ENCODE measurements at places on chromosomes 16 and 17. TPM values are rescaled to one million over a fixed set of nuclear protein-coding genes. Genes with fewer than 3 reads are reported as not detected.

DNA sequence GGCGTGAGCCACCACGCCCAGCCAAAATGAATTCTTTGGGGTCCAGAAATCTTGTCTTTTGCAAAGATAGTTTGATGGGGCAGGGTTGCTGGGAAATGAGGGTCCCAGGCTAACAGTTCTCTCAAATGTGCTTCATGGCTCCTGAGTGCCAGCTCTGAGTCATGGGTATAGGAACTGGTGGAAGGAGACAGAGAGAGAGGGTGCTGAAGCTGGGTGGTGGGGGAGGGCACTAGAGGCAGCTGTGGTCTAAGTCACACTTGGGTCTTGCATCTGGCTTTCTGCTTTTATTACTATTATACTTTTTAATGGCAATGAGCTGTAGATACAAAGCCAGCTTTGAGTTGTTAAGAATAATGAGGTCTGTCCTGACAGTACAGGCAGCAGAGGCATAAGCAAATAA lies 54.6 kb downstream of the PRKCA start:
- no peak for DNase-seq

BCAR1 gene
- 139 TPM for total RNA-seq

KRTAP4-5 gene
- total RNA-seq: not detected

ITGB3 gene
- total RNA-seq: 11.9 TPM

DNA sequence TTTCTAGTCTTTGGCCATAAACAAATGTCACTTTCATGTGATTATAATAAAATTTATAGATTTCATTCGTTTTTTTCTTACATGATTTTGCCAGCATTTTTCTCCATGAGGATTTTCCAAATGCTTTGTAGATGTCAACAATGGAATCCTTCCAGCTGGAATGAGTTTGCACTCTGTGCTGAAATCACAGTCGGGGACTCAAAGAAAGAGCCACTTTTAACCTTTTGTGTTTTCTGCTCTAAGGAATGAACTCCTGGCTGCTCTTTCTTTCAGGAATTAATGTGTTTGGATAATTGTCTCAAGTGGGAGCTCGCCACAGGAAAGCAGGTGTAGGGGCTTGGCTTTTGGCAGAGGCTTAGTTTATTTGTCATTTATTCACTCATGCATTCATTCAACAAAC lies 372.3 kb upstream of the SALL1 start:
- no peak for DNase-seq

CARHSP1 gene
- total RNA-seq: 50.2 TPM

- DNase-seq: peak; percentile 85
These were observed 77.8 kb downstream of the WWP2 start for GRCh38 chr16:69839798-69840409.

GRCh38 chr16:11681556-11681955 lies 13.3 kb downstream of the SNN start:
- no peak for DNase-seq

GNAO1 gene
- total RNA-seq: 14.1 TPM

DNA sequence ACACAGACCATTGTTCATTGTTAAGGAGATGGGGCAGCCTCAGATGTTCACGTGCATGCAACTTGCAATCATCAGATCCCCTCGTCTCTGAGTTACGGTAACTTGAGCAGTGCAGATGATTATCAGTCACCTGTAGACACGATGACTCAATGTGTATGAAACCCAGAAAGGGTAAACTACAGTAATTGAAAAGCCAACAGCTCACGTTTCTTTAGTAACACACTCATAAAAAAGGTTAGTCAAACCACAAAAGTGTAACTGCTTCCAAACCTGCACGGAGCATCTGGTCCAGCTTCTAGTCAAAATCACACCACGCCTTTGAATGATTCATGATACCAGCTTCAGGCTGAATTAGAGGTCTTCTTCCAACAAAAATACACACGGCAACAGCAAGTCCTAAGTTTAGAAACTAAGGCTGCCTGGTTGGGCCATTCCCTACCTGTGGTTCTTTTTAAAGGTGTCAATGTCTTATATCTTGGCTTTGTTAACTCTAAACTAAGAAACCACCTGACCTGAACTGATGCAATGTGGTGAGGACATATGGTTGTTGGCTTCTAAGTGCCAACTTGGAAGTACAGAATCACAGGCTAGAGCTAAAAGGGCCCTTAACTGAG lies 32.3 kb downstream of the GRB7 start:
- DNase-seq: no peak

DNA sequence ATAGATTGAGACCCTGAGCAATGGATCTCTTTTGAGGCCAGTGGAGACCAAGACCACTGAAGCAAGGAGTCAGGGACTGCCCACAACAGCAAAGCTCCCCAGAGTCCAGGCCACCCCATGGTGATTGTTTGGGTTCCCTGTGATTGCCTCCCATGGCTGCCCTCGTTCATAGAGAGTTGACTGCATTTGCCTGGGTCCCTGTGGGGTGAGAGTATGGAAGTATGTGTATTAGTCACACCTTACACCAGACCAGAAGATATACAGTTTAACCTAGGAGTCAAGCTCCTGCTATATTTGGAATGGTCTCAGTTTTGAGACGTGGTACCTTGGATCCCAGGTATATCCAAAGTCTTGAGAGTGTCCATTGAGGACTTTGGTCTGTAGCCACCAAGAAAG lies 20.2 kb downstream of the HLF start:
- no peak for DNase-seq

DNA sequence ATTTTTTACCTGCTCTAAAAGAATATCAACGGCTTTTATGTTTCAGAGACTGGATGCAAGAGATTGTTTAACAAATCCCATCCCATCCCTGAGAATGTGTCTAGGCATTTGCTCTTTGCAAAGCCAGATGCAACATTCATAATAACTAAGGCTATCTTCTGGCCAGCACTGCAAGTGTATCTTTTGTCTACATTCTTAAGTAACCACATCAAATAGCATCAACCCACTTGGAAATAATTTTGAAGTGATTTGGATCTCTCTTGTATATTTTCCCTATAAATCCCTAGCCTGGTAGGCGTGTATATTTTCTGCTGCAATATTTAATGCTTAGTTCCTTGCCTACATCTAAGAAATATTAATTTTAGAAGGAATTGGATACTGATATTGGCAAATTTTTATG lies 64.3 kb downstream of the PIGL start:
- DNase-seq: no peak

DNA sequence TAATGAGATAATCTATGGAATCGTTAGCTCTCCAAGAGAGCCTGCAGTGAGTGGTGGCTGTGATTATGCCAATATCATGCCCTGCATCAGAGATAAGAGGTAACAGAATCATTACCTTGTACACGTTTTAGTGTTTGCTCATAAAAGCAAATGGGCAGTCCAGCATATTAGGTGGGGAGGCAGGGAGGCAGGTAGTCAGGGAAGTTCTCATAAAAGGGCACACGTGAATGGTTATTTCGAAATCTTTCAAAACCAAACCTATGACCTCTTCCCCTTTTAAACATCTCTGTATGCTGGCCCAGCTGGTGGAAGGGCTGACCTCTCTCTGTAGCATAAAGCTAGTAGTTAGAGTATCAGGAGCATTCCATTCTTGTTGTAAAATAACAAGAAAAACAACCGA lies 51.7 kb downstream of the VAT1L start:
- no peak for DNase-seq

SLC22A31 gene
- total RNA-seq: 0.59 TPM

DNA sequence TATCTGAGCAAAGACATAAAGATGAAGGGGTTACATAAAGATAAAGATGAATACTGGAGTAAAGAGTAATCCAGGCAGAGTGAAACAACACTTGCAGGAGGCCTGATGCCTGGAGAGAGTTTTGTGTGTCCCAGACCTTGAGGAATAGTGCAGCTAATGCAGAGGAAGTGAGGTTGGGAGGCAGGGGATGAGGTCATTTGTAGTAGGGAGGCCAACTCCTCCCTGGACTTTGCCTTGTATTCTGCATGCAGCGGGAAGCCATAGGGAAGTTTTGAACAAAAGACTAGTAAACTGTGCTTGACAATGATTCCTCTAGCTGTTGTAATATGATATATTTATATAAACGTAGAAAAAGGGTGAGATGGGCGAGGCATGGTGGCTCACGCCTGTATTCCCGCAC lies 356.6 kb downstream of the KCNJ2 start:
- peak; percentile 29 for DNase-seq

DNA sequence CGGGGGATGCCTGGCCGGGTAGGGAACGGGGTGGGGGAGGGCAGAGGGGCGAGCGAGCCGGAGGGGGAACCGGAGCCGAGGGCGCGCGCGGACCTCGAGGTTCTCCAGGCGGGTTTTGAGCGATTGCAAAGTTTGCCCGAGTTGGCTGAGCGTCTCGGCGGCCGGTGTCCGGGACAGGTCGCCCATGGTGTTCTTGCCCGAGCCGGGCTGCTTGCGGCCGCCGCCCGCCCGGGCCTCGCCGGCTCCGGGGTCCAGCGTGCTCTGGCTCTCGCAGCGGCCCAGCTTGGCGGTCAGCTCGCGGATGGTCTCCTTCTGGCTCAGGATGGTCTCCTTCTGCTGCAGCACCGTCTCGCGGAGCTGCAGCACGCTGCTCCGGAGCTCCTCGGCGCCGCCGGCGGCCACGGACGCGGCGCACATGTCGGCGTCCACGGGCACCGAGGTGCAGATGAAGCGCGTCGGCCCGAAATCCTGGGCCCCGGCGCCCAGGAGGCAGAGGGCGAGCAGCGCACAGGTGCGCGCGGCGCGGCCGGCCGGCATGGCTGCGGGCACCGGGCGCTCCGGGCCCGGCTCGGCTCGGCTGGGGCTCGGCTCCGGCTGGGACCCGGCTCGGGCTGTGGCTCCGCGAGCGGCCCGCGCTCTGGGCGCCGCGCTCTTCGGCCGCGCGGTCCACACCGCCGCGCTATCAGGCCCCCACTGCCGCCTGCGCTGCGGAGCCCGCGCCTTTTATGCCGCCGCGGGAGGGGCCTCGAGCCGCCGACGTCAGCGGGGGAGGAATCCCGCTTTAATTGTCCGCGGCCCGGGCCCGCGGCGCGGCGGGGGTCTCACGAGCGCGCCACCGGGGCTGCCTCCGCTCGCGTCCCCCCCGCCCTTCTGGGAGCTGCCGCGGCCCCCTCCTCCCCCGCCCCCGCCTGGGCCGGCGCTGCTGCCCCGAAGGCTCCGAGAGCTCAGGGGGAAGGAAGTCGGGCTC lies at the start of gene NPTX1:
Gene NPTX1, minus strand, starts transcription at position 698 of the 967 bp plus-strand sequence. Its CDS starts 161 bp downstream, at position 537.
- no peak for DNase-seq

KATNB1 gene
- 17.2 TPM for total RNA-seq

SGF29 gene
- 26.4 TPM for total RNA-seq

- DNase-seq: no peak
These were observed 83.5 kb downstream of the FTO start for GRCh38 chr16:53787423-53787822.

GRCh38 chr16:71526111-71526631 lies at the start of gene CHST4:
TSS of gene CHST4 (plus strand) at chr16:71526426. CDS start at chr16:71536678, 10,252 bp downstream.
- DNase-seq: no peak

- DNase-seq: no peak
These were observed 9.0 kb upstream of the ZNF689 start for GRCh38 chr16:30619202-30619601.

MVP gene
- total RNA-seq: 578 TPM

DNA sequence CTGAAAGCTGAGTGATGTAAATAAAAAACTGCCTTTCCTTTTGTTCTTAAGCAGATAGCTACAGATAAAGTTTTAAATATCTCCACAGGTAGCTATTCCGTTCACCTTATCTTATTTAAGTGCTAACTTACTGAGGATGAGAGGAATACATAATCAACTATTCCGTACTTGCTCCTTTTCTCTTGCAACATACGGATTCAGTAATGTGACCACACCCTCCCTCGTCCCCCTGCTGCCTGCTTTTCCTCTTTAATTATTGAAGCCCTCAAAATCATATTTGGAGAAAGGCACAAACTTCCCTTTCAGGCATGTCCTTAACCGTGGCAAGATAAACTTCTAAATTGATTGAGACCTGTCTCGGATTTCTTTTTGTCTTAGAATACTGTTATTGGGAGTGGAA lies 101.4 kb downstream of the MAP2K4 start:
- DNase-seq: no peak

GRCh38 chr16:27344721-27345120 lies 30.9 kb downstream of the IL4R start:
- no peak for DNase-seq

- DNase-seq: no peak
These were observed 38.8 kb downstream of the HEATR6 start for GRCh38 chr17:60039847-60040442.

- no peak for DNase-seq
These were observed 31.0 kb upstream of the RHOT1 start for GRCh38 chr17:32111141-32111771.

GRCh38 chr17:18961634-18962493 lies 9.9 kb downstream of the SLC5A10 start:
- DNase-seq: no peak

DNA sequence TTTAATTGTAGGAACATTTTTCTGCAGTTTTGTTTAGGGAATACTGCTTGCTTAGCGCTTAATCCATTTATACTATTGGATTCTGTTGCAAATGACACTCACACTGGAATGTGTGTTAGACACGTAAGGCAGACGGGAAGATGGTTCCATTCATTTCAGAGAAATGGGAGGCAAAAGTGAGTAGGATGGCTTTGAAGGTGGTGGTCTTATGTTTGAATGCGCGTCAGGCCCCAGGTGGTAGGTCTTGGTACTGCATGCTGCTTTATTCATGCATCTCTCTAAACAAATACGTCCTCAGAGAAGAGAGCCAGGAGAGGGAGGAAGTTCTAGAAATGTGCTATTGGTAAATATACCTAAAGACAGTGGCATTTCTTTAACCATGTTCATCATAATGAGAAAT lies 997.6 kb upstream of the RBFOX1 start:
- no peak for DNase-seq

DNA sequence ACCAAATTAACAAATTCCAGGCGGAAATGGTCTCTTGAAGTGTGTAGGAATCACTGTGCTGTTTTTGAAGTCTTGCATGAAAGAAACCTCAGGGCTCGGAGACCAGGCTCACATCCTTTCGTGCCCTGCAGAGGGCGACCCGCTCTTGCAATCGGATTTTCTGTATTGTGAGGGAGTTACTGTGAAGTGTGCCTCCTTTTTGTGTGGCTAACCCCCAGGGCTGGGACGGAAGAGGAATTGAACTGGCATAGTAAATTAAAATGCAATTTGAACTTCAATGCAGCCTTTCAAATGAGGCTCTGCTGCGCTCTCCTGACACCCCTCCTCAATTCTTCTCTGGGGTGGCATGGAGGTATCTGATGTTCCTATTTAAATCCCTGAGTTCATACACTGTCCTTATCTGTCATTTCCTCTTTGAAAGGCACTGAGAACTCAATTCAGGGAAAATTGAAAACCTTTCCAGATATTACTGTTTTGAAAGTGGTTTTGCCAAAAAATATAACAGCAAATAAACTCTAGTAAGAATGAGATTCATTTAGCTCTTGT lies 51.5 kb upstream of the MGAT5B start:
- DNase-seq: no peak

All from left colon (tissue), 2 donors.